ENCODE measurements at places on chromosomes 3 and 15. TPM values are rescaled to one million over a fixed set of nuclear protein-coding genes. Genes with fewer than 3 reads are reported as not detected.

Gene GOLGA6B
- not detected for total RNA-seq

Gene CHRD
- total RNA-seq: 0.24 TPM

Gene GRIP2
- not detected for total RNA-seq

Gene TRPC1
- 10.6 TPM for total RNA-seq

Gene GPR149
- not detected for total RNA-seq

Gene CACNA2D3
- total RNA-seq: 0.20 TPM

Gene LRRC3B
- total RNA-seq: not detected

Gene UPK1B
- total RNA-seq: not detected

Gene C3orf33
- 4.5 TPM for total RNA-seq

Gene SEMA4B
- 6.8 TPM for total RNA-seq

Gene TEX55
- total RNA-seq: not detected

Gene UBA7
- 15.7 TPM for total RNA-seq

Gene PRR20G
- not detected for total RNA-seq

Gene DLL4
- total RNA-seq: not detected

Gene LRTM1
- not detected for total RNA-seq

Gene CCR3
- not detected for total RNA-seq

Gene KCNMB2
- total RNA-seq: not detected

All from HFFc6 (cell line).